ENCODE measurements at places on chromosomes 1 and 21. TPM values are rescaled to one million over a fixed set of nuclear protein-coding genes. Genes with fewer than 3 reads are reported as not detected.

Gene DDX59
- total RNA-seq = 14.3 TPM

Gene USP33
- total RNA-seq = 150 TPM

Gene GNB1
- total RNA-seq = 236 TPM

Gene POU3F1
- total RNA-seq = 6.1 TPM

Gene SNRPE
- total RNA-seq = 52.9 TPM

Gene AKT3
- total RNA-seq = 219 TPM

Gene NTRK1
- 0.25 TPM for total RNA-seq

Gene HFM1
- 33.9 TPM for total RNA-seq

Gene CFAP45
- total RNA-seq = 0.74 TPM

Gene CELA3A
- total RNA-seq = not detected

Gene S100A7A
- not detected for total RNA-seq

Gene ATAD3C
- total RNA-seq = 0.49 TPM

Gene ITLN2
- total RNA-seq = not detected

Gene MAGOH
- 15.5 TPM for total RNA-seq

Gene TNN
- total RNA-seq = 1.7 TPM

Gene RAD54L
- 1.5 TPM for total RNA-seq

Gene SLC30A2
- not detected for total RNA-seq

Gene AMY1A
- total RNA-seq = not detected

Gene OR6N1
- total RNA-seq = not detected

Gene CFAP57
- total RNA-seq = 0.74 TPM

Gene CD1D
- 0.74 TPM for total RNA-seq

Gene FAAH
- 17.0 TPM for total RNA-seq

Gene ETV3
- total RNA-seq = 12.5 TPM

Gene FLG2
- total RNA-seq = 0.25 TPM

Gene SLC26A9
- not detected for total RNA-seq

Gene DUSP12
- total RNA-seq = 47.7 TPM
